ENCODE measurements at places on chromosomes 3 and 15.

GRCh38 chr15:96355568-96356187 is 25.2 kb downstream of the NR2F2 start:
- DNase-seq = no peak

GRCh38 chr15:100763835-100764750 is 115.5 kb upstream of the ALDH1A3 start:
- DNase-seq = no peak

GRCh38 chr3:131036200-131036816 is 9.6 kb downstream of the NEK11 start:
- DNase-seq = no peak

- DNase-seq = no peak
Measured at GRCh38 chr3:144148356-144148755, 176.7 kb downstream of the DIPK2A start.

GRCh38 chr3:37295925-37296324 is 121.5 kb upstream of the LRRFIP2 start:
- DNase-seq = no peak
